HCT116 (cell line): ENCODE measurements at places on chromosomes 11 and 22. TPM values are rescaled to one million over a fixed set of nuclear protein-coding genes. Genes with fewer than 3 reads are reported as not detected.

DNA sequence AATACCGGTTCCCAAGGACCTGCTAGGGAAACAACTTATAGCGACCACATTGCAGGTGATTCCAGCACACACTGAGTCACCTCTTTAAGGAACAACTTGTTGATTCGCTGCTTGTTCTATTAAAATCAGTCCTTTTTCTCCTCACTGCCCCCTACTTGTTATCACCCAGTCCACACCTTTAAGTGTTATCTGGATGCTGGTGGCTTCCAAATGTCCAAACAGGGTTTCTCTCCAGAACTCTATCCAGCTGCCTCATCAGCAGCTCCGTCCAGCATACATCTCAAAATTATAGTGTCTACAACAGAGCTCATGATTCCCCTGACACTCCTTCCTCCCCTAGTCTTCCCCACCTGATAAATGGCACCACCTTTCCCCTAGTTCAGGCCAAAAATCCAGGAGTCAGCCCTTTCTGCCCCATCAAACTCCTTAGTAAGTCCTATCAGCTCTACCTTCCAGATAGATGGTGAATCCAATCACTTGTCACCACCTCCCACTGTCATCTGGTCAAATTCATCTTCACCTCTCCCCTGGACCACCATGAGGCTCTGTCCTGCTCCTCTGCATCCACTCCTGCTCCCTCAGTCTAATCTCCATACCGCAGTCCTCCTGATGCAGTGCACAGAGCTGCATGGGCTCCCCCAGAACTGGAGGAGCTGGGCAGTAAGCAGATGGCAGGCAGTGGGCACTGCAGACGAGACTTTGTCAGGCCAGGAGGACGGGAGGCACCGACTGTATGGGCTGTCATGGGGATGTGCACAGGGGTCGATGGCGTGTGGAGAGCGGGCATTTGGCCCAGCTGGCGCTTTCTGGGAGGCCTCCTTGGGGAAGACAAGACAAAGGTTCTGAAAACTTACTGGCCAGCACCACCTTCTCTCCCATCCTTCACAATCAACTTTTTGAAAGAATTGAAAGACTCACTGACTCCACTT is 19.3 kb downstream of the IL10RA start:
- DNase-seq: no peak

The OR6A2 gene
- total RNA-seq: 0.22 TPM

DNA sequence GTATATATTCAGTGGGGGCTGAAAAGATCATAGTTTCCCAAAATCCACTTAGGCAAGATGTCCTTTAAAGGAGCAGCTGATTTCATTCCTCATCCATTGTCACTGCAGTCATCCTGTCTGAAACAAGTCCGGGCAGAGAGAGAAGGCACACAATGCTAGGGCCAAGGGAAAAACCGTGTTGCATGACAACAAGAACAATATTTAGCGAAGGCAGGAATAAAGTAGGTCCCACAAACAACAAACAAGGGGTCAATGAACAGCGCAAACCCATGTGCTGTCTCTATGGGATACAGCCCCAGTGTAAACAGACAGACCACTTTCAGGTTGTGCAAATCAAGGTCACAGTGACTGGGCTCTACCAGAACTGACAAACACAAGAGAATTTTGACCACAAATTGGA is 9.0 kb downstream of the PAMR1 start:
- DNase-seq: no peak

DNA sequence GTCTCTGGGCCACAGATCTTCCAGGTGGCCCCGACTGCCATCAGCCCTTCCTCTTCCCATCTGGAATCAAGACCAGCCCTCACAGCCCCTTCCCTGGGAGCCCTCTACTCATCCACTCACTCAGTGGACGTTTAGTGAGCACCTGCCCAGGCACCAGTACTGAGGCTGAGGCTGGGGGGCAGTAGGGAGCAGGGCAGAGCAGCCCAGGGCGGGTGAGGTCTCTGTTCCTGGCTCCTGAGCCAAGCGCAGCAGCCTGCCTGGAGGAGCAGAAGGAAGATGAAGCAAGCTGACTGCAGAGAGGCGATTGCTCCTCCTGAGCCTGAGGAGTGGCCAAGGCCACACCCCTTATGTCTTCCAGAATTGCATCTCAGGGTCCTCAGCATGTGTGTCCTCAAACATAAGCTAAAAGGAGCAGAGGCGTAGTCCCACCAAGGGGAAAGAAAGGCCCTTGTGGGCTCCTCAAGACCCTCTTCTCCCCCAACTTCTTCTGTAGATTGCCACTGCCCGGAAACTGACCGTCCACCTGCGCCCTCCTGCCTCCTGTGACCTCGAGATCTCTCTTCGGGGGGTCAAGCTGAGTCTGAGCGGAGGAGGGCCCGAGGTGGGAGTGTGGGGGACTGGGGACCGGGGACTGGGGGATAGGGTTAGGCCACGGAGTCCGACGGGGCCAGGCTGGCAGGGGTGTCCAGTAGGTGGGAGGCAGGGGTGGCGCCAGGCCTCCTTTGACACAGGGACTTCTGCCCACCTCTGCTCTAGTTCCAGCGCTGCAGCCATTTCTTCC is 5.8 kb downstream of the MAPK8IP2 start:
- no peak for DNase-seq

The SORL1 gene
- 17.4 TPM for total RNA-seq

GRCh38 chr11:1990872-1991578 is 6.6 kb downstream of the H19 start:
- no peak for DNase-seq

- peak; percentile 6 for DNase-seq
These were observed 298.3 kb downstream of the NTM start for GRCh38 chr11:131668500-131669400.
